ENCODE measurements at places on chromosomes 13 and 19.

DNA sequence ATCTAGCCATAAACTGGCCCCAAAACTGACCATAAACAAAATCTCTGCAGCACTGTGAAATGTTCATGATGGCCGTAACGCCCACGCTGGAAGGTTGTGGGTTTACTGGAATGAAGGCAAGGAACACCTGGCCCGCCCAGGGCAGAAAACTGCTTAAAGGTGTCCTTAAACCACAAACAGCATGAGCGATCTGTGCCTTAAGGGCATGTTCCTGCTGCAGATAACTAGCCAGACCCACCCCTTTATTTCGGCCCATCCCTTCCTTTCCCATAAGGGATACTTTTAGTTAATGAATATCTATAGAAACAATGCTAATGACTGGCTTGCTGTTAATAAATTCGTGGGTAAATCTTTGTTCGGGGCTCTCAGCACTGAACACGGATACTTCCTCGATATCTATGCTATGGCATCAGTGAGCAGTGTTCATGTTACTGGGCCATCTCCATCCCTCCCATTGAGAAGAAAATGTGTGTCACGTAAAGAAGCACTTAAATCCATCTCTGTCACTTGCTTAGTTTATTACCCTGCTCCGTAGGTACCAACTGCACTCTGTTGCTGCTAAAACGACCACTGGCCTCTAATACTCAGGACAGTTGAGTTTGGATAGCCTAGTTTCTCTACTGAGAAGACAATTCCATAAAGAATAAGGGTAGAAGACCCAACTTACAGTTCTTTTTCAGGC, 5.3 kb downstream of the ATP7B start:
- no peak overlapping the region for H3K4me3 ChIP-seq
- peaks cover 3% of the 10 kb centered on the region for H3K4me1 ChIP-seq
- peaks cover 11% of the 10 kb centered on the region for H3K27me3 ChIP-seq
- no peaks in the 10 kb centered on the region for H3K36me3 ChIP-seq

DNA sequence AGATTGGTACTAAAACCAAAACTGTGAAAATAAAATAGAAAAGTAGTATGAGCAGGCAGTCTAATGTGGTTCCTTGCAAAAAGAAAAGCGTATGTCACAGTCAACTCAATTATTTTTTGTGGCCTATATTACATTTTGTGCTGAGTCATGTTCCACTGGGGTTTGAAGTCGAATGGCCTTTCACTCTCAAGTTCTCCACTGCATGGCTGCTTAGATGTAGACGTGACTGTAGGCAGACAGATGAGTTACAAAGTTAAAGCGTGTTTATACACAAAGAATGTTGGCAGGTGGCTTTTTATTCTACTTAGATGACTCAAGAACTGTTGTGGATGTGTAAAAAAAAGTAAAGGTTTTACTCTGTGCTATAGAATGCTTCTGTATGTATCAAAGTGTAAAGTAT, 133.9 kb downstream of the SLITRK6 start:
- no peak overlapping the region for H3K27ac ChIP-seq
- DNase-seq: no peak
- peaks cover 5% of the 10 kb centered on the region for H3K36me3 ChIP-seq
- H3K4me3 ChIP-seq: no peak overlapping the region
- no peaks in the 10 kb centered on the region for H3K4me1 ChIP-seq
- no peaks in the 10 kb centered on the region for H3K27me3 ChIP-seq

GRCh38 chr19:6886277-6886897, 992 bp upstream of the ADGRE1 start:
- no peak overlapping the region for H3K27ac ChIP-seq
- no peak for DNase-seq
- peaks cover 7% of the 10 kb centered on the region for H3K27me3 ChIP-seq
- peaks cover 32% of the 10 kb centered on the region for H3K4me1 ChIP-seq

- no peak within 1 kb of the TSS for H3K27ac ChIP-seq
- no peaks in the 10 kb centered on the region for H3K4me1 ChIP-seq
- H3K4me3 ChIP-seq: peak within 1 kb of the TSS; percentile 10
Observed at GRCh38 chr13:77918391-77919245, at the start of gene EDNRB. Gene EDNRB (minus strand): TSS chr13:77918831. CDS start chr13:77918573, 258 bp downstream.

- H3K36me3 ChIP-seq: no peaks in the 10 kb centered on the region
- no peaks in the 10 kb centered on the region for H3K4me1 ChIP-seq
- DNase-seq: no peak
- no peaks in the 10 kb centered on the region for H3K27me3 ChIP-seq
Observed at GRCh38 chr13:37306778-37307544, 201.5 kb upstream of the CSNK1A1L start.

DNA sequence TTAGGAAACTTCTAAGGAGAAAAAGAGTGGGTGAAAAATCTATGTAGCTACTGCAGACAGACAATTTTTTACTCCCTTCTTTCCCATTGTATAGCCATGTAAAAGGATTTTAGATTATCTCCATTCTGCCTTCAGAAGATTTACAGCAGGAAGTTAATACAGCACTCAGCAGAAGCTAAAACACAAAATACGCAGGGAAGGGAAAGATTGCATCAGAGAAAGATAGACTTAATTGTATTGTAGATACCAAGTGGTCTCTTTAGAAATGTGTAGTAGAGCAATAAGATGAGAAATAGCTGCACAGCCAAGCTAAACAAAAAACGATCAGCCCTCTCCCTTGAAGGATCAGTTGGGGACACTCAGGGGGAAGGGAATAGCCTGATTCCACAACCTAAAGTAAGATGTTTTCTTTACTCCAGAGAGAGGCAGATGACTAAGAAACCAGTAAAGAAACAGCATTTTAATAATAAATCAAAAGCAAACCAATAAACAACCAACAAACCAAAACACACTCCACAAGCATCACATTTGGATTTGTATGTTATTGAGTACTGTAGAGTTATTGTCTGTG, 236.7 kb upstream of the SLITRK1 start:
- no peaks in the 10 kb centered on the region for H3K27me3 ChIP-seq
- DNase-seq: no peak
- H3K27ac ChIP-seq: no peak overlapping the region
- no peaks in the 10 kb centered on the region for H3K36me3 ChIP-seq

DNA sequence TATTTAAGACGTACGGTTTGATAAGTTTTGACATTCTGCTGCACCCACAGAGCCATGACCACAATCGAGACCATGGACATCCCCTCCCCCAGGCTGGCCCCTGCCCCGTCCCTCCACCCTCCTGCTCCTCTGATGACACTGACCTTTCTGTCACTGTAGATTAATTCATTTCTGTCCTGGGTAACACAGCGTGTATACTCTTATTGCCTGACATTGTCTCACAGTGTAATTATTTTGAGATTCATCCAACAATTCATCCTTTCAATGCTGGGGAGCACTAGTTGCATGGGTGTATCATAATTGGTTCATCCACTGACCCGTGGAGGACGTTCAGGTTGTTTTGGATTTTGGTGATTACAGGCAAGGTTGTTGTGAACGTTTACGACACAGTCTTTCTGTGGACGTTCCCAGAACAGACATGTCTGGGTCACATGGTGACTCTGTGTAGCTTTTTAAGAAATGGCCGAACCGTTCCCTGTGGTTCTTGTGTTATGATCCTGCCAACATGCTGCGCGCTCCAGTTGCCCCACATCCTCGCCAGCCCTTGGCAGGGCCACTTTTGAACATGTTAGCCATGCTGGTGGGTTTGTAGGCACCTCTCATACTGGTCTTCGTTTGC, 41.9 kb downstream of the C13orf46 start:
- peaks cover 12% of the 10 kb centered on the region for H3K4me1 ChIP-seq
- peaks cover 13% of the 10 kb centered on the region for H3K27me3 ChIP-seq
- DNase-seq: no peak
- H3K36me3 ChIP-seq: no peaks in the 10 kb centered on the region
- H3K27ac ChIP-seq: no peak overlapping the region
- no peak overlapping the region for H3K4me3 ChIP-seq

DNA sequence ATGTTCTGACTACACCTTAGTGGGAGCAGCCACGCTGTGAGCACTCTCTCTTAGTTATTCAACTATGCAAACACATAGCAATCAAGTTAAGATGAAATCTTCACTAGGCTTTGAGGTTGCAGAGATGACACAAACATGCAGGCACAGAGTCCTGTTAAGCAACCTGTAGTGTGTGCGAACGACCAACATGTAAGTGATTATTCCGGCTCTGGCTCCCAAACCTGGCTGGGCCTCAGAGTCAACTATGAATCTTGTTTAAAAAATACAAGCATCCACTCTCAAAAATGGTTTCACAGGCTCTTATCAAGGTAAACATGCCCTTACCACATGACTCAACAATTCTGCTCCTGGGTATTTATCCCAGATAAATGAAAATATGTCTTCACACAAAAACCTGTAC, 91.4 kb downstream of the IRS2 start:
- H3K27me3 ChIP-seq: peaks cover 3% of the 10 kb centered on the region
- DNase-seq: no peak
- H3K4me3 ChIP-seq: no peak overlapping the region
- no peaks in the 10 kb centered on the region for H3K4me1 ChIP-seq

DNA sequence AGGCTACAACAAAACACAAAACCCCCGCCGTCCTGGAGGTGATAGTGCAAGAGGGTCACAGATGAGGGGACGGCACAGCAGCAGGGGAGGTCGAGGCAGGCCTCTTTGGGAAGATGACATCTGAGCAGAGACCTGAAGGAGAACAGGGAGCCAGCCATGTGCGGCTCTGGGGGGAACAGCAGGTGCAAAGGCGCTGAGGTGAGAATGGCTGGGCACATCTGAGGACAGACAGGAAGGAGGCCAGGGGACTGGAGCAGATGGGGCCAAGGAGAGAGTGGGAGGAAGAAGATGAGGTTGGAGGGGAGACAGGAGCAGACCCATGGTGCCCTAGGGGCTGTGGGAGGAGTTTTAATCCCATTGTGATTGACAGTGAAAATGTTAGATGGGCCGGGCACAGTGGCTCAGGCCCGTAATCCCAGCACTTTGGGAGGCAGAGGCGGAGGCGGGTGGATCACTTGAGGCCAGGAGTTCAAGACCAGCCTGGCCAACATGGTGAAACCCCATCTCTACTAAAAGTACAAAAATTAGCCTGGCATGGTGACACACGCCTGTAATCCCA, 1.8 kb upstream of the CKM start:
- H3K4me1 ChIP-seq: no peaks in the 10 kb centered on the region
- H3K27ac ChIP-seq: no peak overlapping the region
- DNase-seq: no peak
- no peak overlapping the region for H3K4me3 ChIP-seq

GRCh38 chr19:17542042-17542441, 13.4 kb upstream of the COLGALT1 start:
- peaks cover 8% of the 10 kb centered on the region for H3K27me3 ChIP-seq
- no peak overlapping the region for H3K27ac ChIP-seq
- H3K4me3 ChIP-seq: no peak overlapping the region
- DNase-seq: no peak
- peaks cover 25% of the 10 kb centered on the region for H3K4me1 ChIP-seq

- DNase-seq: no peak
- peak overlapping the region; percentile 31 for H3K27ac ChIP-seq
- H3K4me3 ChIP-seq: peak overlapping the region; percentile 76
- peaks cover 2% of the 10 kb centered on the region for H3K27me3 ChIP-seq
- no peaks in the 10 kb centered on the region for H3K36me3 ChIP-seq
Observed at GRCh38 chr19:11154683-11155047, 917 bp downstream of the SPC24 start.

GRCh38 chr19:46388311-46389095, 24.9 kb downstream of the CCDC8 start:
- no peak overlapping the region for H3K4me3 ChIP-seq
- H3K27ac ChIP-seq: no peak overlapping the region
- DNase-seq: no peak
- peaks cover 53% of the 10 kb centered on the region for H3K36me3 ChIP-seq
- H3K4me1 ChIP-seq: no peaks in the 10 kb centered on the region

DNA sequence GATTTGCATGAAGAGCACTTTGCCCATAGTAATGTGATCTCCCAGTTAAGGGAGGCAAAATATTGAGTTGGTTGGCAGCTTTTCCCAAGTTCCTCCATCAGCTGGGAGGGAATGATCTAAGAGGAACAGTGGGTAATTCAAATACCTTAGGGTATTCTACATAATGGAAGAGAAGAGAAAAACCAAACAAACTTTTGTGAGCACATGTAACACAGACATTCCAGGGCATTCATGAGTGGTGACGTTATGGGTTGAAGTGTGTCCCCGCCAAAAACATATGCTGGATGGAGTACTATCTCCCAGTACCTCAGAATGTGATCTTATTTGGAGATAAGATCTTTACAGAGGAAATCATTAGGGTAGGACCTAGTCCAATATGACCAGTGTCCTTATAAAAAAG, 220.1 kb downstream of the FOXO1 start:
- H3K27ac ChIP-seq: no peak overlapping the region
- H3K36me3 ChIP-seq: peaks cover 7% of the 10 kb centered on the region
- DNase-seq: no peak
- no peaks in the 10 kb centered on the region for H3K4me1 ChIP-seq

DNA sequence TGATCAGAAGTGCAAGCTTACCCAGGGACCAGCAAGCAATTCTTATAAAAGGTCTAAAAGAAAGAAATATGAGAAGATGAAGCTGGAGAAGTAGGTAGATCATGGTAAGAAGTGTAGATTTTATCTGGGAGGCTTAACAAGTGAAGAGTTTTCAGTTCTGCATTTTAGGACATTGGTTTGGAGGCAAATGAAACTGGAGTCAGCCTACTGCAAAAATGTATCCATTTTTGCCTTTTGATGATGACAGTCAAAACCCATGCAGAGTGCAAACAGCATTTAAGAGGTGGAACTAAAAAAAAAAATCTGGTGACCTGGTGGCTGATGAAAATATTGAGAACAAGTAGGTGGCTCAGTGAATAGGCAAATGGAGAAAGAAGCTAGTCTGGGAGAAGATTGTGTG, 216.9 kb downstream of the DNAJC15 start:
- peaks cover 2% of the 10 kb centered on the region for H3K27me3 ChIP-seq
- DNase-seq: no peak
- no peak overlapping the region for H3K27ac ChIP-seq
- H3K4me1 ChIP-seq: peaks cover 2% of the 10 kb centered on the region
- no peaks in the 10 kb centered on the region for H3K36me3 ChIP-seq

DNA sequence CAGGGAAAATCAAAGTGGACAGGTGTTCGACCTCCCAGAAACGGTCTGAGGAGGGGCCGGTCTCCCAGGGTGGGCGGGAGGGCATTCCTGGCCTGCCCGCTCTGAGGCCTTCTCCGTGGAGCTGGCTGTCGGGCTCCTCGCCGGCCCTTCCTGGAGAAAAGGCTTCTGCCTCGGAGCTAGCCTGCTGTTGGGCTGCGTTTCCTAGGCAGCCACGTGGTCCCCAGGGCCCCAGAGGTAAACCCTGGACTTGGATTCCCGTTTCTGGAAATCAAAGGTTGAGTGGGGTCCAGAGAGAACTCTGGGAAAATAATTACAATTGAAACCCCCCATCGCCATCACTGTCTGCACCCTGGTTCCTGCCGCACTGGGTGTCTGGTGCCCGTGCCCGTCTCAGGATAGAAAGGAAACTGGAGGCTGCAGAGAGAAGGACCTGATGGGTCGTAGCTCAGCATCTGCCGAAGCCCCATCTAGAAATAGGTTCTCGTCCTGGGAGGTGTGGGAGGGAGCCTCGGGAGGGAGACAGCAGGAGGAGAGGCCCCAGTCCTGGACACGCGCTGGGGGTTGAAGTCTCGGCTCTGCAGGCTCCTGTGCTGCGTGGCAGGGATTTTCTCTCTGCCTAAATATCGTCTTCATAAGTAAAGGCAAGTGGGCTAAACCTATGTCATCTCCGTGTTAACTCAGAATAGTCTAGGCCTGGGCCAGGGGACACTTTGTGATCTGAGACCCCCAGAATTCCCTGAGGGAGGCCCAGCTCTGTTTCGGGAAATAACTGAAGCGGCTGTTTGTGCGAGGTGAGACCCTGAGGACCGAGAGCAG, 7.7 kb upstream of the PROZ start:
- no peak overlapping the region for H3K27ac ChIP-seq
- DNase-seq: no peak
- H3K27me3 ChIP-seq: peaks cover 18% of the 10 kb centered on the region
- no peaks in the 10 kb centered on the region for H3K36me3 ChIP-seq

All from immature natural killer cell (primary cell).